Common myeloid progenitor, CD34-positive (primary cell): ENCODE measurements at places on chromosomes 1 and 21.
A peak's percentile ranks its signal among the peaks of the same experiment; 100 is the strongest.

- no peak for DNase-seq
These were observed 45.1 kb downstream of the TRIM11 start for GRCh38 chr1:228361314-228362140.

DNA sequence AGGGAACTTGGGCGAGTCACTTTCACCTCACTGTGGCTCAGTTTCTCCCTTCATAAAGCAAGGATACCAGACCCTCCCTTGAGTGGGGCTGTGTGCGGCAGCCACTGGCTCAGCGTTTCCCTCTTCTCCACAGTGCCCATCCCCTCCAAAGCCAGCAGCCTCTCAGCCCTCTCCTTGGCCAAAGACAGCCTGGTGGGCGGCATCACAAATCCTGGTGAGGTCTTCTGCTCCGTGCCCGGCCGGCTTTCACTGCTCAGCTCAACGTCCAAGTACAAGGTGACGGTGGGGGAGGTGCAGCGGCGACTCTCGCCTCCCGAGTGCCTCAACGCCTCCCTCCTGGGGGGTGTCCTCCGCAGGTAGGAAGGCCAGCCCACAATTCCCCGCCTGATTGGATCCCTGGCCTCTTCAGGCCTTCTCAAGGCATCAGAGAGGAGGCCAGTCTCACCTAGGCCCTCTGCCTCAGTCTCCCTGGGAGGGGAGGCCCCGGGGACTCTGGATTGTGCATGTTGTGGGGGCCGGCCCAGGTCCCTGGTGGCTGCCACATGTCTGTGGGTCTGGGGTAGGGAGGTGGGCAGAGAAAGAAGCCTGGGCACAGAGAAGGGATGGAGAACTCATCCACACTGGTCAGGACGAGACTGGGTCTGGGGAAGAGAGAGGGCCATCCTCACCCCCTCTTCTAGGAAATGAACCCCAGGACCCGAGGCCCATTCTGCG lies 15.2 kb downstream of the TFAP2E start:
- no peak for DNase-seq

- no peak for DNase-seq
These were observed 47.9 kb upstream of the VCAM1 start for GRCh38 chr1:100671601-100672000.

DNA sequence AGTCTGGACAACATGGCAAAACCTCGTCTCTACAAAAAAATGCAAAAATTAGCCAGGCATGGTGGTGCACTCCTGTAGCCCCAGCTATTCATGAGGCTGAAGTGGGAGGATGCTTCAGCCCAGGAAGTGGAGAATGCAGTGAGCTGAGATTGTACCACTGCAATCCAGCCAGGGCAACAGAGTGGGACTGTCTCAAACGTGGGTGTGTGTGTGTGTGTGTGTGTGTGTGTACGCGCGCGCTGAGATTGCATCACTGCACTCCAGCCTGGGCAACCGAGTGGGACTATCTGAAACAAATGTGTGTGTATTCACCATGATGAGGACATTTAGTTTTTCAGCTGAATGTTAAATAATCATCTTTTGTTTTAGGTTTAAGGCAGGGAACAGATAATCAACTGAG lies 21.1 kb downstream of the USP1 start:
- no peak for DNase-seq

- no peak for DNase-seq
These were observed 33.5 kb upstream of the RGS4 start for GRCh38 chr1:163035446-163036249.

GRCh38 chr1:91101328-91101727 lies 79.5 kb upstream of the ZNF644 start:
- no peak for DNase-seq

GRCh38 chr1:185483664-185484450 lies 166.8 kb upstream of the IVNS1ABP start:
- DNase-seq, result peak; percentile 63

DNA sequence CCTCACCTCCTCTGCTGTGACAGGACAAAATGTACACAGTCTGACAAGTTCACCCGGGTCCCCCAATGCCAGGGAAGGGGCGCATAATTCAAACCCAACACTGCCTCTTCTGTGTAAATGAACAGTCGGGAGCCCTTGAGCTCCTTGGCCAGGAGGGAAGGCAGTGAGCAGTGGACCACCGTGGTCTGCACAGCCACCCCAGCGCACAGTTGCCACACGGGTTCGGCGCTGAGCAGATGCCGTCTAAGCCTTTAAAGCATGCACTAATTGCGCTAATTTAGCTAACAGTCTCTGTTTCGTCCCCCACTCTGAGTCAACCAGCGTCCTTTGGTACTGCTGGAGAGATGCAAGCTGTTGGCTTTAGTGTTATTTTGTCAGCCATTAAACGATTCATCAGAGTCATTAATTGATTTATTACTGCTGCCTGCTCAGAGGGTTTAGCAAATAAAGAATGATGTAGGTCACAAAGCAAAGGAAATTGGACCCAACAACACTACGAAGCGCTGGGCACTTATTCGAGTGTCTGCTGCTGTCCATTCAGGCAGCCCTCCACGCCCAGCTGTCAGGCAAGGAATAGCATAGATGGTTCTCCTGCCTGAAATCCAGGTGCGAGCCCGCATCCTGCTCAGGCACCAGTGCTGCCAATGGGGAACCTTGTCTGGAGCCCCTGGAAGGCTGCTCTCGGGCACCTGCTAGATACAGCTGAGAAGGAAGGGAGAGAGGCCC lies 91.5 kb downstream of the MRPL37 start:
- no peak for DNase-seq

DNA sequence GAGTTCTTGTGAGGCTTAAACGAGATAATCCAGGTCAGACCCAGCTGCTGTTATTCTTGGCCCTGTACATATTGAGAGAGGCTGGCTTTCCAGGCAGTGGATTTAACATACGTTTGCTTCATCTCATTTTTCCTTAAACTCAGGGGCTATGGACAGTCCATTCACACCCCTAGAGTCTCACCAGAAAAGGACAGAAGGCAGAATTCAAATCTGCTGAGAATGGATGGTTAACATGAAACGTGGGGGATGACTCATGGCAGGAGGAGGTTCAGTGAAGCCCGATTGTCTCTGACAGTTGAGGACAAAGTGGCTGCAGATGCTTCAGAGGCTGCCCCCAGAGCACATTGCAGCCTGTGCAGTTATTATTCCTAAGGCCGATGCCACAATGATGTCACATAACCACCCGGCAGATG lies 39.5 kb downstream of the TGFB2 start:
- DNase-seq, result no peak

GRCh38 chr1:29454616-29455380 lies 218.5 kb downstream of the PTPRU start:
- no peak for DNase-seq

GRCh38 chr1:200359610-200360163 lies 50.1 kb downstream of the ZNF281 start:
- DNase-seq, result no peak

- no peak for DNase-seq
These were observed 6.4 kb downstream of the NUAK2 start for GRCh38 chr1:205315008-205315618.

DNA sequence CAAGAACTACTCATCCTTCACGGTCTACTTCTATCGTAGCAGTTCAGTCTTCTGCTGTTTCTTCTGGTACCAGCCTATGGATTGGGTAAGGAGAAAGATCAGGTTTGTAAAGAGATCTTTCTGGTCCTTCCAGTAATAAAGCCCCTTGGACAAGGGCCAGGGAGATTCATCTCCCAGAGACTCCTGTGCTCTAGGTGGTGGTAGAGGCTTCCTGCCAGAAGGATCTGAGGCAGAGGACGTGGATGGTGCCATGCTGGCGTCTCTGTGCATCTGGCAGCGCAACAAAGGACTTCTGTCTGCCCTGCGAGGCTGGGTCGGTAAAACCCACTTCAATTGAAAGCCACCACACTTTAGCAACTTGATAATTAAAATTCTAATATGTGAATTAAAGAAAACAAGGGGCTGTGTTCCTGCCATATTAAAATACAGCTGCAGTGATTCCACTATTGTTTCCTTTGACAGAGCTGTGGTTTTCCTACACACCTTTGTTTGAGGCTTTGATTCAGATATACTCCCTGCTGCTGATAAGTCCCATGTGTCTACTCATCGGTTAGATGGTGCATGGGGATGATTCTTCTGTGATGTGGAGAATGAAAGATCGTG lies 73.6 kb downstream of the ROR1 start:
- DNase-seq, result no peak

- no peak for DNase-seq
These were observed 73.7 kb downstream of the EPHB2 start for GRCh38 chr1:22784317-22784716.

DNA sequence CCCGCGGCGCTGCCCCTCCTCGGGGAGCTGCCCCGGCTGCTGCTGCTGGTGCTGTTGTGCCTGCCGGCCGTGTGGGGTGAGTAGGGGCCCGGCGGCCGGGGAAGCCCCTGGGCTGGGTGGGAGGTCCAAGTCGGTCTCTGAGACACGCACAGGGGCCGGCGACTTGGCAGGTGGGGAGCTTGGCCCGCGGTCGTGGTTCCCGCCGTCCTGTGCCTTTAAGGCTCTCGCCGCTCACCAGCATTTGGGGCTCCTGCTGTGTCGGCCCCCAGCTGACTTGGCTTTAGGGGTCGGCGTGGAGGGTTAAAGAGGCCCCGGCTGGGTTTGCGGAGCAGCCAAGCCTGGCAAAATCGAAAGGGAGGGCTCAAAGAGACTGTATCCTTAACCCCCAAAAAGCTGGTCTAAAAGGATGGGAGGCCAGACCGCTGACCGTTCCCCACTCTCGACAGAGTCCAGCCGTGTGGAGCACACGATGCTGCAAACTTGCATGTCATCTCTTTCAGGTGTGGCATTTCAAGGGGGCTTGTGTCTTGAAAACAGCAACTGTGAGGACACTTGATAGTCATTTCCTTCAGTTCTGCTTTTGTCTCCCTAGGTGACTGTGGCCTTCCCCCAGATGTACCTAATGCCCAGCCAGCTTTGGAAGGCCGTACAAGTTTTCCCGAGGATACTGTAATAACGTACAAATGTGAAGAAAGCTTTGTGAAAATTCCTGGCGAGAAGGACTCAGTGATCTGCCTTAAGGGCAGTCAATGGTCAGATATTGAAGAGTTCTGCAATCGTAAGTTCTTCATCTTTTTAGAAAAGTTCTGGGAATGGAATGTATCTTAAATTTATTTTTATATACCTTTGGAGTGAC lies 540 bp downstream of the CD55 start:
- DNase-seq, result peak; percentile 50

DNA sequence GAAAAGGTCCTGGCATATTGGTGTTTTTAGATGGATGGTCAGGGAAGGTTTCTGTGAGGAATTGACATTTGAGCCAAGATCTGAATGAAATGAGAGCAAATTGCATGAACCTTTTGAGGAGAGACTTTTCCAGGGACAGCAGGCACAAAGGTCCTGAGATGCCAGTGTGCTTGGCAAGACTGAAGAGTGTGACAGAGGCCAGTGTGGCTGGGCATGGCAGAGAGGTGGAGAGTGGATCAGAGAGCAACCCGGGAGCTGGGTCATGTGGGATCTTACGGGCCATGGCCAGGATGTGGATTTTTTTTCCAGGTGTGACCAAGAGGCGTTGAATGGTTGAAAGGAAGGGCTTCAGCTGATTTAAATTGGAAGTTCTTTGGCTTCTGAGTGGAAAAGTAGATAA lies 3.4 kb downstream of the SCCPDH start:
- no peak for DNase-seq

DNA sequence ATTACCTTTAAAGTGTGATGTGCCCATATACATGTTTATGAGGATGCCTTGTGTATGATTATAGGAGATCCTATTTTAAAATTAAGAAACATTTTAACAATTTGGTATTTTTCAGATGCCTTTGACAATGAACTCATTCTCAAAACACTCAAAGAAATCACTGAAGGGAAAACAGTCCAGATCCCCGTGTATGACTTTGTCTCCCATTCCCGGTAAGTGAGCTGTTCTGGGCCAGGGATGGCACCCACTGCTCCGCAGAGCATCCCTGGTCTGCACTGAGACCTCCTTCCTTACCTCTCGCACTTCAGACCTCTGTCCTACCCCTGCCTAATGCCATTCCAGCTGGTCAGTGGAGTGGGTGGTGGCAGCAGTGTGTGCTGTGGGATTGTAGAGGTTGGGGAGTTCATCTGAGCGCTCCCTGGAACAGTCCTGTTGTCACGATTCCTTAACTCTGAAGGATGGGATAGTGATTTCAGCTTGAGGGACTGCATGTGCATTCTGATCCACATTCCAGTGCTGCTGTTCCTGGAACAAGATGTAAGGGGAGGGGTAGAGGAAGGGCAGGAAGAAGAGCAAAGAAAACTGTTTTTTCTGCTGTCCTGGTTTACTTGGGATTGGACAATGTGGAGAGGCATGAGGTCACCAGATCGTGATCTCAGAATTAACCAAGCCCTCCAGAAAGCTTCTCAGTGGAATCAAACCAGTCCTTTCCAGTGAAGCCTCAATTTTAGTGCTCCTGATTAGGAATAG lies 63.9 kb downstream of the UCK2 start:
- no peak for DNase-seq

GRCh38 chr1:191953526-191953925 lies 204.7 kb upstream of the RGS18 start:
- no peak for DNase-seq

DNA sequence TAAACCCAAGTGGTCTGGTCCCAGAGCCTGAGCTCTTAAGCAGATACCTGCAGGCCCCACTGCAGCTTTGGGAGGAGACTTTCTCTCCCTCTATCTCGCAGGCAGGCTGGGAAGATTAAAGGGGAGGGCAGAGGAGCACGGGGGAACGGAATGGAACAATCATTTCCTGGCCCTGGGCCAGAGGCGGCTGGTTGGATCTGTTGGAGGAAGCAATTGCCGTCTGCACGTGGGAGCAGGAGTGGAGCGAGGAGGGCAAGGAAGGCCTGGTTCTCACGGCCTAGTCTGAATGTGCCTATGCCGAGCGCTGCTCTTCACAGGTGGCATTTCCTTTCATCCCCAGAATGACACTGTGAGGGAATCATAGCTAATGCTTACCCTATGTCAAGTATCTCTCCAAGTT lies 23.7 kb downstream of the NKAIN1 start:
- DNase-seq, result peak; percentile 48

GRCh38 chr1:80363689-80364475 lies 1357.4 kb upstream of the ADGRL4 start:
- DNase-seq, result no peak

GRCh38 chr1:17437580-17438317 lies 1.7 kb downstream of the RCC2 start:
- DNase-seq, result peak; percentile 61

DNA sequence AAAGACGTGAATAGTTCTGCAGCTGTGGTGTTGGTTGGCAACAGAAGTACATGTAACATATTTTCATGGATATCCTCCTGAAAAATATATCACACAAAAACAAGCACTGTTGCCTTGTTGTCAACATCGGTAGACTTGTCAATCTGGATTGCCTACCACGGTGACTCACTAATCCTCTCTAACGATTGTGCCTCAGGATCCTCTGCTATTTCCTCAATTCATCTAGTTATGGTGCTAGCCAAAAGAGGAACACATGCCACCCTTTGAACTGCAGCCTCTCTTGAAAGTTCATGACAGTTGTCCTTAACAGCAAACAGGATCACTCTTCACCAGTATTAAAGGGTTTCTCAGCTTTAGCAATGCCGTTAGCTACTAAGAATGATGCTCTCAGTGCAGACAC lies 25.7 kb downstream of the RASAL2 start:
- peak; percentile 81 for DNase-seq
